Renal pelvis (tissue), 12 donors: ENCODE measurements at places on chromosomes 6 and 20. TPM values are rescaled to one million over a fixed set of nuclear protein-coding genes. Genes with fewer than 3 reads are reported as not detected.

- DNase-seq = no peak
Observed at GRCh38 chr6:79467716-79468115, 69.5 kb downstream of the LCA5 start.

GRCh38 chr6:5997420-5997987, 9.2 kb downstream of the NRN1 start:
- DNase-seq = no peak

DNA sequence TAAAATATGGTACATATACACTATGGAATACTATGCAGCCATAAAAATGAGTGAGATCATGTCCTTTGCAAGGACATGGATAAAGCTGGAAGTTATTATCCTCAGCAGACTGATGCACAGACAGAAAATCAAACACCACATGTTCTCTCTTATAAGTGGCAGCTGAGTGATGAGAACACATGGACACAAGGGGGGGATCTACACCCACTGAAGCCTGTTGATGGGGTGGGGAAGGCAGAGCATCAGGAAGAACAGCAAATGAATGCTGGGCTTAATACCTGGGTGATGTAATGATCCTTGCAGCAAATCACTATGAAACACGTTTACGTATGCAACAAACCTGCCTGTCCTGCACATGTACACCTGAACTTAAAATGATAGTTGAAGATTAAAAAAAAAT, 71.3 kb downstream of the MANEA start:
- no peak for DNase-seq

GRCh38 chr6:22322103-22323030, 25.5 kb upstream of the PRL start:
- DNase-seq = peak; percentile 66

GRCh38 chr6:138600726-138601125, 101.4 kb upstream of the NHSL1 start:
- DNase-seq = no peak

DNA sequence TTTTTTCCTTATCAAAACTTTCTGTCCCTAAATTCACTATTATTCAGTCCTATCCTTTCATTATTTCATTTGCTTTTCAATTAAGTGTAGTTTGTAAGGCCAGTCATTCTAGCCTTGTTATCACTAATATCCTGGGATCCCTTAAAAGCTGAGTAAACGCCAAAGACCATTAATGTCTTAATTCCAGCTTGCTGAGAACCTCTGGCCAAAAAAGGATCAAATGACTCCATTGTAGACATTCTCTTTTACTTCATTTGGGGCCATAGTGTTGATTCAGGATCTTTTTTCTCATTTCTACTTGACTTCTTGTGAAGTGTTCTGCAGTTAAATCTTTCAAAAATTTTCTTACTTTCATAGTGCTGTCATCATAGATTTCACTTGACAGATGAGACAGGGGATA, 379.7 kb downstream of the LAMA2 start:
- no peak for DNase-seq

The MEP1A gene
- polyA plus RNA-seq = not detected

The ADGRB3 gene
- 3.5 TPM for polyA plus RNA-seq

The ESR1 gene
- 2.0 TPM for polyA plus RNA-seq

The TASP1 gene
- polyA plus RNA-seq = 13.1 TPM

- no peak for DNase-seq
Observed at GRCh38 chr6:2505624-2506023, 245.1 kb downstream of the MYLK4 start.

The MEI4 gene
- 1.6 TPM for polyA plus RNA-seq

The COX4I2 gene
- polyA plus RNA-seq = 1.1 TPM

The IL17F gene
- 0.53 TPM for polyA plus RNA-seq

DNA sequence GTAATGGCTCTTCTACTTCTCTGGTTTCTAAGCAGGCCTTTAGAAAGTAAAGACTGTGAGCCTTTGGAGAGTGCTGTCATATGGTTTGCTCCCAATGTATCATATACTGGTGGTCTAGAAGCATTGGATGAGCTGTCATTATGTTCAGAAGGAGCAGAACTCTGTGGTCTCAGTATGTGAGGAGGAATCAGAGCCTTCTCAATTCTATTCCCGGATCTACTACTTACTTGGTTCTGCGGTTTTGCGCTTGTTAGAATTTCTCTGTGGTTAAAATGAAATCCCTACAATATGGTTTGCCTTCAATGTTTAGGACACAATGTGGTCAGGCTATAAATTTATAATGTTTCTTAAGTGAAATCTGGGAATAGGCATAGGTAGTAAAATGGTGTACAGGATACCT, 64.6 kb downstream of the RWDD2A start:
- no peak for DNase-seq

- no peak for DNase-seq
Observed at GRCh38 chr6:52337633-52338290, 24.2 kb upstream of the PAQR8 start.

DNA sequence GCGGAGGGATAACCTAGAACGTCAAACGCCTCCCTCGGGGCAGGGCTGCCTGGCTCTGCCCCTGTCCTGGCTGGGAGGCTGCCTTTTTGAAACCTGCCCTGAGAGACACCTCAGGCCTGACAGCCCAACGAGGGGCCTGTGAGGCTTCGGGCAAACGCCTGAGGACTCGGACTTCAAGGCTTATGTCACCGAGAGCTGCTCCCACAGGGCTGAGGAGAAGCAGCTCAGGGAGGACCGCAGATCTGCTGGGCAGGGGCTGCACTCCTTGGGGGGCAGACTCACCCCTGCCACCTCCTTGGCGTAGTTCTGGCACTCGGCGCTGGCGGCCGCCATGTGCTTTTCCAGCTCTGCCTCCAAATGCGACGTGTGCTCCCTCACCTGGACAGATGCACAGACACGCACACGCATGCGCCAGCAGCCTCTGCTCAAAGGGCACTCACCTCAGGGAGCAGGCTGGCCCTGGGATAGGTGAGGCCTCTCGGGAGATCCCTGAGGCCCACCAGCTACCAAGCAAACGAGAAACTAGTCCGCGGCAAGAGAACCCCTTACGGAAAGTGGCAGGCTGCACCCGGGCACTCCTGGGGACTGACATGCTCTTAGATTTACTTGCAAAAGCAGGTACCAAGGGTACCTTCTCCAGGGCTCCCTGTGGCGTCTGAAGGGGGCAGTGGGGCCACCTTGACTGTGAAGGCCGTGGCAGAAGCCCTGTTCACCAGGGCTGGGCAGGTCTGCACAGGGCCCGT, 49.6 kb downstream of the DSTN start:
- no peak for DNase-seq

The EPHA7 gene
- polyA plus RNA-seq = 38.3 TPM

The CCR6 gene
- not detected for polyA plus RNA-seq

The TDRD6 gene
- polyA plus RNA-seq = 3.8 TPM

GRCh38 chr6:7414811-7415210, 25.2 kb downstream of the RIOK1 start:
- no peak for DNase-seq

The SLC4A11 gene
- polyA plus RNA-seq = 3.6 TPM

- no peak for DNase-seq
Observed at GRCh38 chr6:31175971-31176370, 5.5 kb upstream of the POU5F1 start.

DNA sequence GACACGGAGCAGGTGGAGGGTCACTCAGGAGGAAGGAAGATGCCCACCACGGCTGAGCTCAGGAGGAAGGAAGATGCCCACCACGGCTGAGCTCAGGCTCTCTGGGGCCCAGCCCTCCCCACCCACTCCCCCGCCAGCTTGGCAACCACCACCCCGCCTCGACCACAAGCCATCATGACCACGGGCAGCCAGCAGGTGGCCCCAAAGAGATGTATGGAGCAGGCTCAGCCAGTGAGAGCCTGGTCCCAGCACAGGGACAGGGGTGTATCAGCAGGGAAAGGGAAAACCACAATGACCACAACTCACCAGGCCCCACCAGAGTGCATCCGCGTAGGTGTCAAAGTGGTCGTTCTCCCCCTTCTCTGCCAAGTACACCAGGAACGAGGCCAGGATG, 30.4 kb downstream of the KCNQ2 start:
- peak; percentile 42 for DNase-seq
